ENCODE measurements at places on chromosomes 13 and 19. TPM values are rescaled to one million over a fixed set of nuclear protein-coding genes. Genes with fewer than 3 reads are reported as not detected.

DNA sequence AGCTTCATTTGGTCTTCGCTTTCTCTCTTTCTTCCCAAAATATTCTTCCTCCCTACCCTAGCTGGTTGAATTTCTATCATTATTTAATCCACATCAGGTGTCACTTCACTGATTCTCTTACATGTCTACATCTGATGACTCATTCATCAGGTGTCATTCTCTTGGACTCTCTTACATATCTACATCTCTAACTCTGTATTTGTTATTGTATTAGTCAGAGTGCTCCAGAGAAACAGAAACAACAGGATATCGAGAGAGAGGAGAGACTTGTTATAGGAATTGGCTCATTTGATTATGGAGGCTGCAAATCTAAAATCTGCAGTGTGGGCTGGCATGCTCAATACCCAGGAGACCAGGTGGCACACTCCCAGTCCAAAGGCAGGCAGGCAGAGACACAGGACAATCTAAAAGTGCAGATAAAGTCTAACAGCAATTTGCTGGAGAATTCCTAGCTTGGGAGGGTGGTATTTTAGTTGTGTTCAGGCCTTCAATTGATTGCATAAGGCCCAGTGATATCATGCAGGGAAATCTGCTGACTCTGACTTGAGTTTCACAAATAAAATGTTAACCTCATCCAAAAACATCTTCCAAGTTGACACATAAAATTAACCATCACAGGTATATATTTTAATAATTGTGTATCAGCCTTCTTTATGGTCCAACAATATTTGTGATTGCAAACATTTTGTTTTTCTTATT lies 541.4 kb upstream of the SLITRK5 start:
- no peaks in the 10 kb centered on the region for H3K36me3 ChIP-seq
- no peak overlapping the region for H3K27ac ChIP-seq
- H3K27me3 ChIP-seq = no peaks in the 10 kb centered on the region
- H3K4me1 ChIP-seq = no peaks in the 10 kb centered on the region
- no peak overlapping the region for H3K4me3 ChIP-seq

Gene RFPL4A
- not detected for total RNA-seq

Gene POSTN
- total RNA-seq = not detected

Gene SMIM17
- total RNA-seq = 0.20 TPM

Gene ZNF90
- 11.0 TPM for total RNA-seq

DNA sequence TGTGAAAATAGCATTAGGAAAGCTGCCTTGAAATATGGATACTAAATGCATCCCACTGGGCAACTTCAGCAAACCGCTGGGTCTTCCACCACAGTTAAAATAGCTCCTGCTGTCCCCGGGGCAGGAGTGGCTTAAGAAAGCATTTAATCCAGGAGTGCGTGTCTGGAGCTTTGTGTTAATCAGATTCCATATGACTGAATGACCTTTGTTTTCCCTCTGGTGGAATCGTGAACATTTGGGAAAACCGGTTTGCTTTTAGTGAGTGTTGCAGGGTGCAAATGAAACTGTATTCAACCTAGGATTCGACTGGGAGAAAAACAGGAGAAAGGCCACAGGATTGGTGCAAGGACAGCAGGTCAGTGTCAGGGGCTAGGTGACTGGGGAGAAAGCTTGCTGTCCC lies 237.6 kb upstream of the MAB21L1 start:
- H3K27ac ChIP-seq = no peak overlapping the region
- no peak for DNase-seq
- H3K27me3 ChIP-seq = no peaks in the 10 kb centered on the region

Gene KASH5
- total RNA-seq = 0.85 TPM

GRCh38 chr19:11337080-11337479 lies 2.4 kb downstream of the RAB3D start:
- DNase-seq = no peak
- H3K27ac ChIP-seq = no peak overlapping the region
- no peak overlapping the region for H3K4me3 ChIP-seq
- no peaks in the 10 kb centered on the region for H3K27me3 ChIP-seq
- H3K36me3 ChIP-seq = peaks cover 8% of the 10 kb centered on the region

Gene SACS
- total RNA-seq = 25.3 TPM

Gene ZNF175
- 7.3 TPM for total RNA-seq

Gene SBK2
- total RNA-seq = not detected

DNA sequence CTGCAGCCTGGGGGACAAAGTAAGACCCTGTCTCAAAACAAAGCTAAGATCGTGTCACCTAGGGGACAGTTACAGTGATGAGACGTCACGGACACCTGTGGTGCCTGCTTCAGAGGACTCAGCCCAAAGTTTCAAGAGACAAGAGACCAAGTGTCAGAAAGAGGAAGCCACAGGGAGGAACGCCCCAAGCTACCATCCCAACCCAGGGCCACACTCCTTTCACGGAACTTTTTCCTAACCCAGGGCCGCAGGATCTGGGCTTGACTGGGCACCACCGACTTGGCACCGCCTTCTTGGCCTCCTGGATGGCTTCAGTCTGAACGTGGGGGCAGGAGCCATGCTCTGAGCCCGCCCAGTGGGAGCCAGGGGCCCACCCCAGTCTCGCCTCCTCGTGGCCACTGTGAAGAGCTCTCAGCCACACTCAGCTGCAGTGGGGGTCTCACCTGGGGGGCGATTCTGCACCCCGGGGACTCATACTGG lies 8.5 kb downstream of the MOB3A start:
- peaks cover 64% of the 10 kb centered on the region for H3K36me3 ChIP-seq
- H3K4me1 ChIP-seq = peaks cover 62% of the 10 kb centered on the region
- H3K27me3 ChIP-seq = no peaks in the 10 kb centered on the region
- peak overlapping the region; percentile 93 for H3K27ac ChIP-seq

GRCh38 chr19:52943134-52943883 lies 19.4 kb downstream of the ZNF816 start:
- H3K4me1 ChIP-seq = peaks cover 28% of the 10 kb centered on the region
- DNase-seq = no peak
- H3K4me3 ChIP-seq = peak overlapping the region; percentile 92
- H3K27me3 ChIP-seq = no peaks in the 10 kb centered on the region
- H3K36me3 ChIP-seq = peaks cover 33% of the 10 kb centered on the region

Gene SIGLEC10
- total RNA-seq = 0.72 TPM

GRCh38 chr19:31525610-31526147 lies 176.4 kb upstream of the TSHZ3 start:
- no peaks in the 10 kb centered on the region for H3K27me3 ChIP-seq
- no peaks in the 10 kb centered on the region for H3K36me3 ChIP-seq

DNA sequence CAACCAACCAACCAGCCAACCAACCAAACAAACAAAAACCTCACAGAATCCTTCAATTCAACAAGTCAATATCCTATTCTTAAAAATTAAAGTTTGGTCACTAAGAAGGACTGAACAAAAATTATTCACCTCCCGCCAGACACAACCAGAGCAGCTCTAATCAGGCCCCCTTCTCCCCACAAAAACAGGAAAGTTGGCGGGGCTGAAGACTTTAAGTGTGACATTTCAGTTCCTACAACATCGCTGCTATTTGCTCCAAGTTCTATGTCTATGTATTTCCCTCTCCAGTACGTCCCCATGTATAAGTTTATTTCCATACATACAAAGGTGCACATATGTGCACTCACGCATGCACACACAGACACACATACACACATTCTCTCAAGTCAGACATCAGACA lies 32.8 kb upstream of the STK24 start:
- no peaks in the 10 kb centered on the region for H3K36me3 ChIP-seq
- H3K27me3 ChIP-seq = peaks cover 12% of the 10 kb centered on the region
- DNase-seq = no peak

DNA sequence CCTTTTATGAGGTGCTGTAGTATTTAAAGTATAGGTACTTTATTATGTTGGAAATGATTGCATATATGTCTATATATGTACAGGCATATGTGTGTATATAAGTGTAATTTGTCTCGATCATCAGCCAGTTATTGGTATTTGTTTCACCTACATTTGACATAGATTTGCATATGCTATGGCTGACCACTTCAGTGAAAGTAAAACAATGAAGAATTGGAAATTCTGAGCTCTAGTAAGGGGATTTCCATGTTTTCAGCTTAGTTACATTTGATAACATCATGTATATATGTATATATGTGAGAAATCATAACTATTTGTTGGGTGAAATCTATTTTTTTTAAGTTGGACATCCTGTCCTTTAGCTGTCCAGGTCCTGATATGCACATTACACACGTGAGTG lies 1303.9 kb downstream of the EFNB2 start:
- no peaks in the 10 kb centered on the region for H3K36me3 ChIP-seq
- no peaks in the 10 kb centered on the region for H3K27me3 ChIP-seq
- H3K4me3 ChIP-seq = no peak overlapping the region
- no peak overlapping the region for H3K27ac ChIP-seq

- H3K27ac ChIP-seq = no peak overlapping the region
- peaks cover 80% of the 10 kb centered on the region for H3K4me1 ChIP-seq
- no peak overlapping the region for H3K4me3 ChIP-seq
- DNase-seq = no peak
- H3K27me3 ChIP-seq = no peaks in the 10 kb centered on the region
These were observed 27.1 kb downstream of the ACTN4 start for GRCh38 chr19:38674388-38675171.

- no peak for DNase-seq
- no peaks in the 10 kb centered on the region for H3K27me3 ChIP-seq
- H3K4me1 ChIP-seq = peaks cover 70% of the 10 kb centered on the region
- peaks cover 4% of the 10 kb centered on the region for H3K36me3 ChIP-seq
These were observed 6.4 kb downstream of the KLF16 start for GRCh38 chr19:1856698-1857603.

GRCh38 chr13:85379433-85379832 lies 419.8 kb downstream of the SLITRK6 start:
- no peaks in the 10 kb centered on the region for H3K36me3 ChIP-seq
- H3K27ac ChIP-seq = peak overlapping the region; percentile 42
- H3K4me1 ChIP-seq = peaks cover 5% of the 10 kb centered on the region
- DNase-seq = no peak
- H3K27me3 ChIP-seq = no peaks in the 10 kb centered on the region

Gene TMEM221
- total RNA-seq = not detected

DNA sequence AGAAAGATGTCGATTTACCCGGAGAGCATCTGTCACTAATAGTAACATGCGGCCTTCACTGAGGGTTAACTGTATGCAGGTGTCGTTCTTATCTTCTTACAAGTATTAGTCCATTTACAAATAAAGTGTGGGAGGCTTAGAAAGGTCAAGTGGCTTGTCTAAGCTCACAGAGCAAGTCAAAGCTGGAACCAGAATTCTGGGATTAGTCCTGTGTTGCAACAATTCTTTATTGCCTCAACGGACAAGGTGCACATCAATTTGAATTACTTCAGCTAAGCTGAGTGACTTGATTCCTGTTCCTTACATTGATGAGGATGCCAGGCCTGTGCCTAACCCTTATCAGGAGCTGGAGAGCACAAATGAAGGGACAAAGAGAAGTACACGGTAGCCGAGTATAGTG lies 1193.6 kb downstream of the UQCRFS1 start:
- no peak for DNase-seq

- DNase-seq = no peak
- no peak overlapping the region for H3K27ac ChIP-seq
- no peaks in the 10 kb centered on the region for H3K36me3 ChIP-seq
These were observed 185.7 kb downstream of the RFC3 start for GRCh38 chr13:34003656-34004055.

Gene ZNF850
- 9.3 TPM for total RNA-seq

DNA sequence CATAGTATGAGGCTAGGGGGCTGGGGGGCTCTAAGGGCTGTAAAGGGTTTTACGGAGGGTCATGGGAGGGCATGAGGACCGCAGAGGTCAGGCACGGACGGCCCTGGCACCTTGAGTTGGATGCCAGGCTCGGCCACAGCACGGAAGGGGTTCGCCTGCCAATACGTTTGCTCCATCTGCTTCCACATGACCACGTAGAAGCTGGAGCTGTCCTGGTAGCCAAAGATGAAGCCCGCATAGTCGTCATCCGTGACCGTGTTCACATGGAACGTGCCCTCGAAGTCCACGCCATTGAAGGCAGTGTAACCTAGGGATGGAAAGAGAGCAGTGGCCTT lies 6.4 kb downstream of the COMP start:
- no peak overlapping the region for H3K27ac ChIP-seq
- no peak for DNase-seq
- H3K36me3 ChIP-seq = peaks cover 3% of the 10 kb centered on the region

GRCh38 chr19:33405553-33406461 lies 32.3 kb downstream of the CEBPG start:
- no peaks in the 10 kb centered on the region for H3K4me1 ChIP-seq
- no peaks in the 10 kb centered on the region for H3K36me3 ChIP-seq
- DNase-seq = no peak
- H3K27ac ChIP-seq = no peak overlapping the region
- no peak overlapping the region for H3K4me3 ChIP-seq

Gene PSMD8
- total RNA-seq = 178 TPM

Gene RUBCNL
- not detected for total RNA-seq

Gene GYS1
- total RNA-seq = 60.8 TPM

- peaks cover 2% of the 10 kb centered on the region for H3K36me3 ChIP-seq
- no peak overlapping the region for H3K4me3 ChIP-seq
- H3K27ac ChIP-seq = no peak overlapping the region
- peaks cover 5% of the 10 kb centered on the region for H3K4me1 ChIP-seq
- DNase-seq = no peak
- no peaks in the 10 kb centered on the region for H3K27me3 ChIP-seq
These were observed 27.2 kb upstream of the CBY2 start for GRCh38 chr13:45674908-45675307.

Gene LILRA2
- not detected for total RNA-seq

GRCh38 chr19:51135004-51135403 lies 7.1 kb upstream of the SIGLEC7 start:
- DNase-seq = no peak
- no peak overlapping the region for H3K4me3 ChIP-seq
- peaks cover 38% of the 10 kb centered on the region for H3K4me1 ChIP-seq
- no peak overlapping the region for H3K27ac ChIP-seq

Gene USHBP1
- total RNA-seq = not detected

DNA sequence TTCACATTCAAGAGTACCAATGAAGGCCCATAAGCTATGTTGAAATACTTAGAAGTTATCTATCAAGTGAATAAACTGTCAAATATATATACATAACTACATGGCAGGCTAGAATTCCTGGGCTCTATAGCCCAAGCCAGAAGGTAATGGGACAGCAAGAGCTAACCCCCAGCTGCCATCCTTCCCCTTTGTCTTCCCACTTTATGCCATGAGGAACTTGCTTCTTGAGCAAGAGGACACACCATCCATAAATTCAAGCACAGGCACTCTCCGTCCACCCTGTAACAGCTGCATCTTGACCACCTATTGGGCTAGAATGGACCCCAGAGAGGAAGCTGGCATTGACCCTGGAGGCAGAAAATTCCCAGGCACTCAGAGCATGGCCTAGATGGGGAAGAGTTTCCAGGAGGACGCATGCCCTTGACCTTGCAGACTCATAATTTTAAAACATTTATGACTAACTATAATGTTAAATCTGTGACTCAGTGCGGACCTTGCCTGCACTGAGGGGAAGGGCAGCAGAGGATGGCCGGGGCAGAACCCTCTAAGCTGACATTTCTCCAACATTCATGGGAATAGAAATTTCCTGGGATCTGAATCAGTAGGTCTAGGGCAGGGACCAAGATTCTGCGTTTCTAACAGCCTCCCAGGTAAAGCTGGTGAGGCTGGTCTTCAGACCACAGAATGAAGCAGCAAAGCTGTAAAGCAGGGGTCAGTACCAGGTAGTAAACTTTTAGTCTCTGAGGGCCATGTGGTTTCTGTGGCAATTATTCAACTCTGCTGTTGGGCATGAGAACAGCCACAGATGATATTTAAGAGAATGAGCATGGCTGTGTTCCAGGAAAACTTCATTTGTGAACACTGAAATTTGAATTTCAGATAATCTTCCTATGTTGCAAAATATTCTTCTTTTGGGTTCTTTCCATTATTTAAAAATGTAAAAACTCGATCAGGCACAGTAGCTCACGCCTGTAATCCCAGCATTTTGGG lies 71.4 kb upstream of the CLDN10 start:
- H3K36me3 ChIP-seq = no peaks in the 10 kb centered on the region
- H3K4me1 ChIP-seq = peaks cover 17% of the 10 kb centered on the region
- H3K27ac ChIP-seq = no peak overlapping the region
- H3K4me3 ChIP-seq = no peak overlapping the region
- H3K27me3 ChIP-seq = no peaks in the 10 kb centered on the region

Gene KLHL1
- not detected for total RNA-seq

Gene ZNF699
- total RNA-seq = 9.2 TPM

Measured in activated CD4-positive, alpha-beta T cell treated with anti-CD3 and anti-CD28 coated beads, Interleukin-2, amount 10 ng/mL, durations not matched to agents 7 days and 5 days (primary cell).